NCI-H146 (cell line): ENCODE measurements at places on chromosomes 7 and 10.

DNA sequence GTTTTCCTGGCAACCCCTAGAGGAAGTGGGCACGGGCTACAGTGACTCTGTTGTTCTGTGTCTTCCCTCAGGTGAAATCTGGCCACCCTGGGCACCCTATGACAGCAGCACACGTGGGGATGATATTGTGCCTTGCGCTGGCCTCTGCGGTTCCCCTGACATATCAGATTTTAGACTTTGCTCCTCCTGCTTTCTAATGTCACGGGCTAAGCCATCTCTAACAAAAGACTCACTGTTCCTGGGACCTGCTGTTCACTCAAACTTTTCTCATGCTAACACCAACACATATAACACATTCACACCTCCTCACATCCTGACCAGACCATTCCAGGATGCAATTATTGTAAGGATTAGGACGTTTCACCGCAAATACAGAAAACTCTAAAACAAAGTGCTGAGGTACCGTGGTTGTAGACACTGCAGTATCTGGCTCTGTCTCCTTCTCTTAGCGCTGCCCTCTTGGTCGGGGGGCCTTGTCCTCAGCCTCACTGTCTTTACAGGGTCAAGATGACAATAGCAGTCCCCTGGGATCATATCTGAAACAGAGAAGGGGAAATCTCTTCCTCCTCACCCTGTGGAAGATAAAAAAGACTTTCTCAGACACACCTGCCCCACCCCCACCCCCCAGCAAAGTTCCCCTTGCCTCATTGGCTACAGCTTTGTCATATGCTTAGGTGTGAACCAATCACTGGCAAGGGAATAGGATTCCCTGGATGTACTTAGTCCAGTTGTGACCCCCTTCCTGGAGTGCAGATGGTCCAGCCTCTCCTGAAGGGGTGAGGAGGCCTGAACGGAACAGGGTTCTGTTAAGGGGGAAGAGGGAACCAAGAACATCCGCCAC lies 14.1 kb downstream of the CHN2 start:
- DNase-seq: no peak

DNA sequence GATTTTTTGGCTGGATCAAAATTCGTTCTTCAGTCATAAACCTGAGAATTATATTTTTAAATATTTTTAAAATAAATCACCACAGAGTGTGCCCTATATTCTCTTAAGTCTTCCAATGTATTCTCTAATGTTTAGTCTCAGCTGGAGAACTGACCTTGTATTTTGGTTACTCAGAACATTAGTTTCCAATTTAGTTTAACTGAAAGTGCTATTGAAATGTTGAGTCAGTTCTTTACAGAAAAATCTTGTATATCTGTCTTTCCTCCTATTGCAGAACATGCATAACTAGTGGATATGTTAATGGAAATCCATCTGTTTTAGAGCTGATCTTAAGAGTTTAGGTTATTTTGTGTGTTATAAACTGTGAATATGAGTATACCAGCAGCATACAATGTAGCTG lies 422.7 kb upstream of the IGFBP3 start:
- DNase-seq: no peak

DNA sequence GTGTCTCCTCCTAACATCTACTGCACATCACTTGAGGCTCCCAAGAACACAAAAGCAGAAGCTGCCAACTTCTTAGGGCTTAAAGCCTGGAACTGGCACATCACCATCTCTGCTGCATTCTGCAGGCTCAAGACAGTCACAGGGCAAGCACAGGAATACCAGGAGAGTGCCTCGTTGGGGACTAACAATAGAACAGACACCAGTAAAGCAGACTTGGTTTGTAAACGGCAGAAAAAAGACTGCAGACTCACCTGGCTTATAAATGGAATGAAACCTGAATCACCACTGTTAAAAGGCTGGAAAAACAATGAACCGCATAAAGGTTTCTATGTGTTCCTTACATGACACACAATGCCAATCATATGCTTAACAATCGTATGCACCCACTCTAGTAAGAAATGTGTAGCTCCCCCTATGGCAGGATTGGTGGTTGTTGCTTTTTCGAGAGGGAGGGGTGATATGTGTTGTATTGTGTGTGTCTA lies 12.8 kb downstream of the RHEB start:
- DNase-seq: no peak

- DNase-seq: no peak
Measured at GRCh38 chr7:100678291-100678984, 4.9 kb downstream of the GNB2 start.

DNA sequence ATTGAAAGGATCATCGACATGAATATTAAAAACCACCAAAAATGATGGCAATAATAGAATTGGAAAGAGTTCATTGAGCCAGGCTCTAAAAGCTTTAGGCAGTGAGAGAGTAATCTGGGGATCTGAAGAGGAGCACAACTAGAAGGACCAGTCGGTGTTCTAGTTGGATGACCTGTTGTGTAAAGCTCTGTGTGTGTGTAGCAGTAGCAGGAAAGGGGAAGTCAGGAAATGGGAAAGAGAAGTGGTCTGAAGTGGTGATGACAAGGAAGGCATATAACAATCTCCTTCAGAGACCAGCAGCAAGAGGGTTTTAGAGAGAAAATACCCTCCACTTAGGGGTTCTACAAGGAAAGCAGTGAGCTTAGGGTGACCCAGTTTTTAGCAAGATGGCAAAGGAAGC lies 539.2 kb downstream of the HTR7 start:
- no peak for DNase-seq

GRCh38 chr10:48305905-48306264 lies 592 bp upstream of the MAPK8 start:
- DNase-seq: no peak

GRCh38 chr10:22321924-22322640 lies 1.2 kb downstream of the BMI1 start:
- DNase-seq: peak; percentile 54

DNA sequence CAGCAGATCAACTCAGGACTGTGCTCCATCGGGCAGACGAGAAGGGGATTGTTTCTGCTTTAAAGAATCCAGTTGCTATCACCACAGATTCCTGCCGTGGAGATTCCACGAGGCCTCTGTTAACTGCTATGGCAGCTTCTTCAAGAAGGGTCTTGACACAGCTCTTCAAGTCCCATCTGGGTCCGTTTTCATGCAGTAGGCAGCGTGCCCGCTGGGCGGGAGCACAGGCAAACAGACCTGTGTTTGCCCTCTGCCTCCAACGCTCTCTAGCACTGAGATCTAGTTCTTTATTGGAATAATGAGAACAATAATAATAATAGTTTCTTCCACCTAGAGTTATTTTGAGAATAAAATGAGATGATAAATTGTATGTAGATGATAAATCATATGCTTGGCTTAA lies 127.2 kb upstream of the SP8 start:
- DNase-seq: no peak

GRCh38 chr10:122128357-122128756 lies 139.4 kb downstream of the TACC2 start:
- DNase-seq: no peak

DNA sequence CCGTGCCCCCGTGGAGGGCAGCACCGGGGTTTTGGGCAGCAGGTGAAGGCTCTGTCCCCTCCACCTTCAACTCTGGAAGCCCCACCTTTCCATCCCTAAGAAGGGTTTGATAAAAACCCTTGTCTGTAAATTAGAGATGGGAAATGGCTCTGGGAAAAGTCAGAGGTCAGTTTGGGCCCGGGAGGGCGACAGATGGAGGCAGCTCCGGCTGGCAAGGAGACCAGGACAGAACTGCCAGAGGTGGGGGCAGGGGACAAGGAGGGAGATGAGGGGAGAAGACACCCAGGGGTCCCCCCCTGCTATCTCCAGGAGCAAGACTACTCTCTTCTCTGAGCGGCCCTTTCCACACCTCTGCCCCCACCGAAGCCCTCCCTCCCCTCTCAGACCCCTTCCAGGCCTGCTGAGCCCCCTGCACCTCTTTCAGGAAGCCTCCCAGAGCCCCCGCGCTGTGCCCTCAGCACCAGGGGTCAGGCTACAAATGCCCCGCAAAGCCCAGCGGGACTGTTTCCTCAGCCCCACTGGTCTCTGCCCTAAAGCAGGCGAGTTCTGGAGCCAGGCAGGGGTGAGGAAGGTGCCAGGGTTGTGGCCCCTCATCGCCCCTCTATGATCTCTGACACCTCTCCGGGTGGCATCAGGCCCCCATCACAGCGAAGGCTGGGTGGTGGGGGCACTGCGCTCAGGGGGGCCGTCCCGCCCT lies 980 bp upstream of the SH2B2 start:
- no peak for DNase-seq

DNA sequence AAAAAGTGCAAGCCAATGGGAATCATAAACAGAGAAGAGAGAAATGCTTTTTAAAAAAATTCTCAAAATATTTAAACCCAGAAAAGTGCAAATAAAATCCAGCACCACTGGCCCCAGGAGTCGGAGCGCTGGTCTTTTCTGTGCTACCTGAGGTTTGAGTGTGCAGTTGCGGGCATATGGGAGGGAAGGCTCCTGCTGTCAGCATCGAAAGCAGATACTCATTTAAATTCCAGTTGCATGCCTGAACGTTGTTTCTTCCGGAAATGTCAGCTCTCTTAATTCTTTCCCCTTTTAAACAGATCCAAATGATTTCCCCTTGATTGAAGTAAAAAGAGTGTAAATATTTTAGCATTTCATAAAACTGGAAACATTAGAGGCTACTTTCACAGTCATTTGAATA lies 240.5 kb upstream of the GPR26 start:
- no peak for DNase-seq

DNA sequence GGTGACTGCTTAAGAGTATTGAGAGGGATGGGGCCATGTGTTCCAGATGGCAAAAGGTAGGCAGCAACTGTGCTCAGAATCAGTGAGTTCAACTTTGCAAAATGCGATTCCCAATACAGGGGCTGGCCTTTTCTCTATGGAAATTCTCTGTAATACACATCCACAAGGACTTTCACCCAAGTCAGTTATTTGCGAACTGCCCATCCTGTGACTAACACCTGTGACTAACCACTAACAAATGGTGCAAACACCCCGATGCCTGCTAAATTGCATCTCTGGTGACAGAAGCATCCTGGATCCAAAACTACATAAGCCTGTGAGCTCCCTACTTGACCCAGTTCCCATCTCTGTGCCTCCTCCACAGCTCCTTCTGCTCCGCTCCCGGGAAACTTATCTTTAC lies 9.0 kb upstream of the CUZD1 start:
- no peak for DNase-seq

DNA sequence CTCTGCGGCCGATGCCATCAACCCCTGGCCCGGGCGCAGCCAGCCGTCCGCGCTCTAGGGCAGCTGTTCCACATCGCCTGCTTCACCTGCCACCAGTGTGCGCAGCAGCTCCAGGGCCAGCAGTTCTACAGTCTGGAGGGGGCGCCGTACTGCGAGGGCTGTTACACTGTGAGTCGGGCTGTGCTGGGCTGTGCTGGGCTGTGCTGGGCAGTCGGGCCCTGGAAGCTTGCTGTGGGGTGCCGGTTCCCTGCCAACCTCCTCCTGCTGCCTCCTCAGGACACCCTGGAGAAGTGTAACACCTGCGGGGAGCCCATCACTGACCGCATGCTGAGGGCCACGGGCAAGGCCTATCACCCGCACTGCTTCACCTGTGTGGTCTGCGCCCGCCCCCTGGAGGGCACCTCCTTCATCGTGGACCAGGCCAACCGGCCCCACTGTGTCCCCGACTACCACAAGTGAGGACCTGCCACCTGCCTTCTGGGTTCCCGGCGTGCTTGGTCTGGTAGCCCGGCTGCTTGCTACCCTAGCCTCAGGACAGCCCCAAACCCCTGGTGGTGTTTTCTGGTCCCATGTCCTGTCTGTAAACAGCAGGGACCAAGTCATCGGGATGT lies 7.5 kb downstream of the ZYX start:
- DNase-seq: no peak

DNA sequence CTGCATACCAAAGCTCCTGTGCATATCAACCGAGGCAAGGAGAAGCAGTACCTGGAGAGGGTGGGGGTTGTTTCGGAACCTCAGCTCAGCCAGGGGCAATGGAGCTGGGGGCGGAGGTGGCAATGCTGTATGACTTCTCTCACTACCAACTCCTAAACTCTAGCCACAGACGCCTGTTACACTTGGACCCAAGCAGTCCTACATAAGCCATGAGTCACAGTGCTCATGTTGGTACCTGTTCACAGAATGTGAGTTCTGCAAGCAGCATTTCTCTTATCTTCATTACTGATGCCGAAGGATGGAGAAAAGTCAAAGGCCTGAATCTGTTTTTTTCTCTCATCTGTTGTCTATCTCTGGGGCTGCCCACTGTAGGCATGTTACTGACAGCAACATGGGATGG lies 3.2 kb upstream of the RAB18 start:
- DNase-seq: no peak

DNA sequence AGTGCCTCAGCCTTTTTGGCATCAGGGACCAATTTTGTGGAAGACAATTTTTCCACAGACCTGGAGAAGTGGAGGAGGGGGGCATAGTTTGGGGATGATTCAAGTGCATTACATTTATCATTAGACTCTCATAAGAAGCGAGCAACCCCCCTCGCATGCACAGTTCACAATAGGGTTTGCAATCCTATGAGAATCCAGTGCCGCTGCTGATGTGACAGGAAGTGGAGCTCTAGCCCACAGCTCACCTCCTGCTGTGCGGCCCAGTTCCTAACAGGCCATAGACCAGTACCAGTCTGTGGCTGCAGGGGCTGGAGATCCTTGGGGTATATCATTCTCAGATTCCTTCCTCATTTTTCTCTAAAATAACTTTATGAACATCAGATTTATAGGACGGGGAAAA lies 50.8 kb downstream of the ATAD1 start:
- DNase-seq: no peak

DNA sequence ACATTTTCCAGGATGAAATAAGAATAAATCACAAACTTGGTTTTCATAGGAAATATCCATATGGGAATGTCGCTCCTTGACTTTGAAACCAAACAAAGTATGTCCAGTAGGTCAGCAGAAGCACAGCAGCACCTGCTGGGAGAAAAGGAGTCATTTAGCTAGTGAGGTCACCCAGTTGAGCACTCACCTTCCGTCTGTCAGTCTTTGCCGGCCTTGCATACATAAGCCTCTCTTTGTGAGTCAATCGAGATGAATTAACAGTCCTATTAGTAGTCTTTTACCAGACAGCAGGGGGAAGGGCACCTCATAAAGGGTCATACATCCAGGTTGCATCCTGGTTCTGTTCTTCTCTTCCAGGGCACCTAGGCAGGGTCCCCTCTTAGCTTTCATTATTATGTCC lies 232.5 kb upstream of the FZD1 start:
- DNase-seq: peak; percentile 91

DNA sequence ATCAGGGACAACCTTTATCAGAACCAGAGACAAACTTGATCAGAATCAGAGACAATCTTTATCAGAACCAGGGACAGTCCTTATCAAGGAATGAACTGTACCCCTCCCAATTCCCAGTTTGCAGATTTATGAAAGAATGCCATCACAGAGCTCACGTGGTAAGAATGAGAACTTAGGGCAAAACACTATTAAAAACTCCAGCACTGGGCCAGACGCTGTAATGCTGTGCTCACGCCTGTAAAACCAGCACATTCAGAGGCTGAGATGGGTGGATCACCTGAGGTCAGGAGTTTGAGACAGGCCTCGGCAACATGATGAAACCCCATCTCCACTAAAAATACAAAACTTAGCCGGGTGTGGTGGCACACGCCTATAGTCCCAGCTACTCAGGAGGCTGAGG lies 85.1 kb upstream of the TNRC18 start:
- no peak for DNase-seq
